ENCODE measurements at places on chromosomes 7 and 10.

- DNase-seq = no peak
These were observed 91.6 kb upstream of the ANLN start for GRCh38 chr7:36298106-36298505.

GRCh38 chr7:76281006-76281705 lies 21.3 kb upstream of the HSPB1 start:
- DNase-seq = no peak

- DNase-seq = no peak
These were observed 8.6 kb upstream of the CRYGN start for GRCh38 chr7:151448261-151449252.

- peak; percentile 16 for DNase-seq
These were observed at the start of gene FGFBP3 for GRCh38 chr10:91909117-91909677. Gene FGFBP3 (minus strand): TSS chr10:91909486. CDS start chr10:91908969, 517 bp downstream.

GRCh38 chr10:14583252-14583651 lies 191.4 kb downstream of the FAM107B start:
- no peak for DNase-seq

DNA sequence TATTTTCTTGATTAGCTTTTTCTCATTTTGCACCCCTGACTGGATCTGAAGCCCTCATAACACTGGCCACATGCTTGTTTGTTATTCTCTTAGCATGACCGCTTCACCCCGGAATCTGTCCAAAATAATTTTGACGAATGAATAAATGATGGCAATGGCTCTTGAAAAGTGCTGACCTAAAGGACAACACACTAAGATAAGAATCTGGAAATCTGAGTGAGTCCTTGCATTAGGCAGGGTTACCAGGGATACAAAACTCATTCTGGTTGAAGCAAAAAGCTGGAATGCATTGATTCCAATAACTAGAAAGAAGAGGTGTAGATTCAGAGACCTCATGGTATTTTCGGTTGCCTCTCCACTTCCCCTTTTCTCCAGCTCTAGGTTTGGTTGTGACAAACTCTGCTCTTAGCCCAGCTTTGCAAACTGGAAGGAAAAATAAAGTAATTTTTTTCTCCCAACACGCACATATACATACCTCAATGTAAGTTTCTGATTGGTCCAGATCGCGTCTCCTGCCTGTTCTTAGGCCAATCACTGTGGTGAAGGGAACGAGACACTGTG lies 157.4 kb downstream of the SKIDA1 start:
- DNase-seq = no peak

GRCh38 chr7:44212581-44213184 lies 11.9 kb downstream of the YKT6 start:
- no peak for DNase-seq

DNA sequence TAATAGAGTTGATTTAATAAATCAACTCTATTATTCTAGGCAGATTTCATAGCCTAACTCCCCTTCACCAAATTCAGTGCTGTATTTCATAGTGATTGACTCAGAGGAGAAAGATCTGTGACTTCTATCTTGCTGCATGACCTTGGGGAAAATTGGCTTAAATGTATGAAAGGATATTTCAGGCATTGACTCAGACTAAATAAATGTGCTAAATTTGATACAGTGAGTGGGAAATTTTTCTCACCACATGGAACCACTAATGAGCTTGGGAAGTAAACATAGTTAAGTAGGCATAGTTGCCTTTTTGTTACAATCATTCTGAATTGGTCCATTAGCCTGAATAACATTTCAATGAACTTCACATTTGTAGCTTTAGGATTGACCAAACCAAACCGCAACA lies 89.0 kb upstream of the PRPS1L1 start:
- no peak for DNase-seq

- DNase-seq = no peak
These were observed 61.4 kb downstream of the ABI1 start for GRCh38 chr10:26799342-26799741.

- no peak for DNase-seq
These were observed 186.5 kb upstream of the SLC25A13 start for GRCh38 chr7:96508371-96508770.

GRCh38 chr10:90598513-90598912 lies 259.3 kb downstream of the HTR7 start:
- no peak for DNase-seq

- DNase-seq = no peak
These were observed 69.3 kb downstream of the SGMS1 start for GRCh38 chr10:50554376-50554994.

DNA sequence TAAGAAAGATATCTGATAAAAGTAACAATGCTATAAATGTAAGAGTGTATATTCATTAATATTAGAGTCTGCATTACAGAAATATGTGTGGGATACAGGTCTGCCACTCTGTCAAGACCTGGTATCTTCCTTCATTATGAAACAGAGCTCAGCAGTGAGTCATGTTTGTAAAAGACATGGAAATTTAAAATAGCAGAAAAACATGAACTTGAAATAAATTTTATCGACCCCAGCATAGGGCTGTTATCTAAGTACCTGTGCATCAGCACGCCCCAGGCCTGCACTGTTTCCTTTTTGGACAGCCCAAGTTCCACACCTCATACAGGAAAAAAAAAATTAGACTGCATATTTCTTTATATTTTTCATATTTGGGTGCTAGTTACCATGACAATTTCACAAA lies 58.0 kb upstream of the ZPBP start:
- DNase-seq = no peak

GRCh38 chr10:103776878-103777591 lies 78.3 kb downstream of the SH3PXD2A start:
- no peak for DNase-seq

- no peak for DNase-seq
These were observed 36.8 kb upstream of the FOXK1 start for GRCh38 chr7:4645246-4645645.

- DNase-seq = no peak
These were observed 220.8 kb upstream of the PRSS58 start for GRCh38 chr7:142478479-142479220.

DNA sequence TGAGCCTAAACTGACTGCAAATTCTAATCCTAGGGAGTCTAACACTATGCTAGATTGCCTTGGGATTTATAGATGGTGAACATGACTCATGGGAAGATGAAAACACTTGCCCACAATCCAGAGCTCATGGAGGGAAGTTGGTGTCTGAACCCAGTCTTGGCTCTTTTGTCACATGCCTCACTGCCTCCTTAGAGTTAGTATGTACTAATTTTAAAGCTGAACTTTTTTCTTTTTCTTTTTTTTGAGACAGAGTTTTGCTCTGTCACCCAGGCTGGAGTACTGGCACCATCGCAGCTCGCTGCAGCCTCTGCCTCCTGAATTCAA lies 14.4 kb downstream of the MRPL32 start:
- DNase-seq = no peak

DNA sequence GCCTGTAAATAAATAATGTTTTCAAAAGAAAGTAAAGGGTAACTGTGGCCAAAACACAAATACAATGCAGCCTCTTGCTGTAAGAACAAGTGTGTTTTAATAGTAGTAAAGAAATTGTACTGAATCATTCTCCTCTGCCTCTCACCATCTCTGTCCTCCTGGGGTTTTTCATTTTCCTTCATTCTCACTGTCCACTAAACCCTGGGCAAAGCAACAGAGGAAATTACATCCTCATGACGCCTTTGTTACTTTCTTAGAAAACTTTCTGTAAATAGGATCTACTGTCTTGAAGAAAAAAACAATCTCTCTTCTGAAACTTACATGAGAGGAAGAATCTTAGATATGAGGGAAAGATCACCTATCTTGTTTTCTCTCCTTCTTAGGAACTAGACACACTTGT lies 54.6 kb downstream of the ASB4 start:
- no peak for DNase-seq

DNA sequence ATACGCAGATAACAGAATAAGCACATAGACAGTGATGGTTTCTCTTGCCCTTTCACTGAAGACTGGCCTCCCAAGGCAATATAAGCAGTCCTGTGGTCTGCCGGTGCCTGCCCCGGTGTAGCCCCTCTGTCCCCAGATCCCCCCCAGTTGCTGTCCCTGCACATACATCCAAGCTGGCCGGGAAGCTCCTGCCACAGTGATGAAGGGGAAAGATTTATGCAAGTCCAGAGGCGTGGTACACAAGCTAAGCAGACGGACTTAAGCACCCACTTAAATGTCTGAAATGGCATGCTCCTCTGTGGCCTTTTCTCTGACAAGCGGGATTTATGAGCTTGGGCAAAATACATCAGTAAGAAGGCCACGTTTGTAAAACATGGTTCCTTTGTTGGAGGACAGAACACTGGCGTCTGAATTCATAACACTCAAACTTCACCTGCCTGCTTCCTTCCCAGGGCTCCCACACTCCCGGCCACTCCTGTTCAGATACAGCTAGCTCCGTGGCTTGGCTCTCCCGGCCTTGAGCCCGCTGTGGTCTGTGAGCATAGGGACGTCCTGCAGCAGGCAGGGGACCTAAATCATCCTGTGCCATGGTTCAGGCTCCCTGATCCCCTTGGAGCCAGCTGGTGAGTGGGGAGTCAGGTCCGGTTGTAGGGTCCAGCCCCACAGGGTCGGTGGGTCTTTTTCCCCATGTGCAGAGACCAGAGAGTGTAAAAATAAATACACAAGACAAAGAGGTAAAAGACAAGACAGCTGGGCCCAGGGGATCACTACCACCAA lies 61.7 kb upstream of the PPP2R2D start:
- DNase-seq = no peak

- DNase-seq = no peak
These were observed 86.9 kb downstream of the CARD11 start for GRCh38 chr7:2956526-2957368.

GRCh38 chr10:52706332-52707070 lies 66.1 kb downstream of the MBL2 start:
- DNase-seq = no peak

DNA sequence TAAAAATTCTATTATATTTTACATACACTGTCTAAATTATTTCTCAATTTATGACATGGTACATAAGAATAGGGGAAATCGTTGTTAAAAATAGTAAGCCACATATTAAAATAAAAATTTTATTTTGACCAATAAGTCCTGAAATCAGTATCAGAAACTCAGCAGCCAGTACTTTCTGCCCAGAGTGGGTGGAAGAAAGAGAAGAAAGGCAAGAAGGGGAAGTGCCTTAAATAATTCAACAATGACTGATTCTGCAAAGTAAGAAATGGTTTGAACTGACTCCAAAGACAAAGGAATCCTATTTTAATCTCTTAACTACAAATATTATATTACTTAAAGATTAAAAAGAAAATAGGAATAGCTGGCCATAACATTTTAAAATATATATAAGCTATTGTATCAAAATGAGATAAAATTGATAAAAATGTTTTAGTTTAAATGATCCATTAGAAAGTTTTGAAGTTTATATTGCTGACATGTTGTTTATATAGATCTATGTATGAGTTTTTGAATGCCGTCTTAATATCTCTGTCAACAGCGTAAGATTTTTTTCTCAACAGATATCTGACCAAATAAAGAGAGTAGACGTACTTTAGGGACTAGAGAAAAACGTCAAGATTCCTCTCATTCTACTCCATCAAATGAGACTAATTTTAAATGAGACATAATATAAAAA lies 30.2 kb upstream of the NRCAM start:
- DNase-seq = no peak

DNA sequence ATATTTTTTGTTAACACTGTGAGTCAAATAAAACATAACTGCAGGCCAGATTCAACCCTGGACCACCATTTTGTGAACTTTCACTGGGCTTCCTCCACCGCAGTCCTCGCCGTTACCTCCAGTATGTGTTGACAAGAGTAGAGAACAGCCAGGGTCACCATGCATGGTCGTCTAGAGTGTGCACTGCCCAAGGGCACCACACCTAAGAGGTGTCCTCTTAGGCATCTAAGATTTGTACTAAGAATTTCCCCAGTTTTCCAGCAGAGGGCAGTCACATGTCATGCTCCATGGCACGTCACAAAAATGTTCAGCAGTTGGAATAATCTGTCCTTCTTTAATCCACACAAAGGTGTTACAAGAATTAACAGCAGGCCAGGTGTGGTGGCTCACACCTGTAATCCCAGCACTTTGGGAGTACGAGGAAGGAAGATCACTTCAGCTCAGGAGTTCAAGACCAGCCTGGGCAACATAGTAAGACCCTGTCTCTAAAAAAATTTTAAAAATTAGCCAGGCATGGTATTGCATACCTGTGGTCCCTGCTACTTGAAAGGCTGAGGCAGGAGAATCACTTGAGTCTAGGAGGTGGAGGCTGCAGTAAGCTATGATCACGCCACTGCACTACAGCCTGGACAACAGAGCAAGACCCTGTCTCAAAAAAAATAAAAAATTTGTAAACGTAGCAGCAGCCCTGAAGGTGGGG lies 71.2 kb upstream of the FOXK1 start:
- DNase-seq = no peak

GRCh38 chr10:21315645-21316220 lies 209.7 kb downstream of the SKIDA1 start:
- no peak for DNase-seq

DNA sequence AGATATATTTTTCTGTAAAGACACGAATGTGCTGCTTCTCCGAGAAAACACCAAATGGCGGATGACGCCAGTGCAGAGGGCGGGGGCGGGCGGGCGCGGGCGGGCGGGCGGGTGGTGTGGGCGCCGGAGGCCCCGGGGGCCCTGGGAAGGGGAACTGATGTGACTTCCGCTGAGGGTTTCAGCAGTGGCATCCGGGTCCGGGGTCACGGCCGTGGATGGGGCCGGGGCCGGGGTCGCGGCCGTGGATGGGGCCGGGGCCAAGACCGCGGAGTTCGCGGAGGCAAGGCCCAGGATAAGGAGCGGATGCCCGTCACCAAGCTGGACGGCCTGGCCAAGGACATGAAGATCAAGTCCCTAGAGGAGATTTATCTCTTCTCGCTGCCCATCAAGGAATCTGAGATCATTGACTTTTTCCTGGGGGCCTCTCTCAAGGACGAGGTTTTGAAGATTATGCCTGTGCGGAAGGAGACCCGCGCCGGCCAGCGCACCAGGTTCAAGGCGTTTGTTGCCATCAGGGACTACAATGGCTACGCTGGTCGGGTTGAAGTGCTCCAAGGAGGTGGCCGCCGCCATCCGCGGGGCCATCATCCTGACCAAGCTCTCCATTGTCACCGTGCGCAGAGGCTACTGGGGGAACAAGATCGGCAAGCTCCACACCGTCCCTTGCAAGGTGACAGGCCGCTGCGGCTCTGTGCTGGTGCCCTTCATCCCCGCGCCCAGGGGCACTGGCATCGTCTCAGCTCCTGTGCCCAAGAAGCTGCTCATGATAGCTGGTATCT lies 20.3 kb upstream of the IGF2BP3 start:
- no peak for DNase-seq

DNA sequence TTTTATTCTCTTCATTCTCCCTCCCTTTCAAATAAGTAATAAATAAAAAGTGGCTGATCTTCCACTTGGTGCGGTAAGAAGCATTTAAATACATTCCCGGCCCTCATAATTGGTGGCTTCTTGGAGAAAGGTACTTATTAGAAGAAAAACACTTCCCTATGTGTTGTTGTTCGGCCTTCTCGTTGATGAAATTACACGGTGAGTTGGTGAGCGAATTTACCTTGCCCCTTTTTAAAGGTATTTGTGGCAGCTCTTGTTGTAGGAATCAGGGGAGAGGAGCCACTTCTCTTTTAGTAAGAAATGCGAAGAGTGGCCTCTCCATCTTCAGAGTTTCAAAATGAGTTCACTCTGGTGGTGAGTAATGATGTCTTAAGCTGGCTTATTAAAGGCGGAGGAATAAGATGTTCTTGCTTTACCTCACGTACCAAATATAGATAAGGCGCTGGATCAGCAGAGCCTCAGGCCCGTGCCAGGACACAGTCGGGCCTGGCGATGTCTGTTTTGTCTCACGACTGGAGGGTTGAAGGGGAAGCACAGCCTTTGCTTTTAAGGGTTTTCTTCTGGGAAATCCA lies 135.9 kb downstream of the CUX1 start:
- no peak for DNase-seq

- DNase-seq = no peak
These were observed 71.5 kb upstream of the FAM133B start for GRCh38 chr7:92661651-92662050.
